Myocyte (in vitro differentiated cells): ENCODE measurements at places on chromosomes 13 and 19. TPM values are rescaled to one million over a fixed set of nuclear protein-coding genes. Genes with fewer than 3 reads are reported as not detected.

DNA sequence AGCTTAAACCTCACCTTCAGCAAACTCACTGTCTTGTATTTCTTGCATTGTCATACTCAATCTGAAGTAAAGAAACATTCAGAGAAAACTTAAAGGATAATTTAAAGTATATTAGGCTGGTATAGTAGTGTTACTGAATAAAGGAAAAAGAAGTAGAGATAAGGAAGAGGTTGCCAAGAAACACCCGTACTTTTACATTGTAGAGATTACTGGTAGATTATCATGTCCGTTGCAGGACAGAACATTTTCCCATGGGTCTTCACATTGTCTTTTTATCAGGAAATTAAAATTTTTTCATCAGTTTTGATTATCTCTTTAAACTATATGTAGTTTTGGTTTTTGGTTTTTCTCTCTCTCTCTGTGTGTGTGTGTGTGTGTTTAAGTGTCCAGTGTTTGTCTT lies 19.9 kb upstream of the GPR183 start:
- DNase-seq, result no peak

DNA sequence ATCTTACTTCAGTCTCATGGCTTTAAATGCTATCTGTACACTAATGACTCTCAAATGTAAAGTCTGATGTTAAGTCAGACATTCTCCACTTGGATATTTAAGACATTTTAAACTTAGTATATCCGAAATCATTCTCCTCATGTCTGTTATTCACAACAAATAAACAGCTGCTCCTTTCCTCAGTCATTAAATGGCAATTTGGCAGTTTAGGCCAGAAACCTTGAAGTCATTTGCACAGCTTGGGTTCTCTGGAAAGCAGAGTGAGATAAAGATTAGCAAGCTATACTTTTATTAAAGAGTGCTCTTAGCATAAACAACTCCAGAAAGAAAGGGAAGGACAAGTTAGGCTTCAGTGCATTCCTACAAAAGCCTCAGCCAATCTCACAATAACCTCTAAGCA lies 53.7 kb downstream of the DNAJC15 start:
- no peak for DNase-seq

- no peak for DNase-seq
Observed at GRCh38 chr13:111893607-111894443, 173.1 kb upstream of the SOX1 start.

Gene CDX2
- total RNA-seq, result not detected in 2 replicates

Gene ZNF761
- 8.4 and 8.9 TPM in 2 replicates for total RNA-seq
